Kidney epithelial cell (primary cell): ENCODE measurements at places on chromosomes 1 and 21. TPM values are rescaled to one million over a fixed set of nuclear protein-coding genes. Genes with fewer than 3 reads are reported as not detected.

Gene NPHS2
- total RNA-seq = 1.7 and 2.5 TPM in 2 replicates

Gene REN
- total RNA-seq = 5.2 and 9.1 TPM in 2 replicates

Gene DRAXIN
- 2.8 and 4.5 TPM in 2 replicates for total RNA-seq

Gene XCL1
- not detected in 2 replicates for total RNA-seq

Gene LMX1A
- not detected in 2 replicates for total RNA-seq

Gene CFAP74
- not detected in 2 replicates for total RNA-seq

Gene PRKAA2
- total RNA-seq = 5.7 and 6.5 TPM in 2 replicates

Gene NEGR1
- 4.0 and 4.9 TPM in 2 replicates for total RNA-seq

Gene LAD1
- 36.1 and 38.9 TPM in 2 replicates for total RNA-seq

Gene UBE2U
- total RNA-seq = not detected in 2 replicates

Gene SORT1
- 63.5 and 65.2 TPM in 2 replicates for total RNA-seq

Gene LCE1A
- not detected in 2 replicates for total RNA-seq

Gene MORC3
- 21.2 and 25.9 TPM in 2 replicates for total RNA-seq
